Fibroblast of lung (primary cell): ENCODE measurements at places on chromosomes 4 and X.

GRCh38 chrX:70774223-70774622 is 134.3 kb downstream of the TEX11 start:
- no peak for DNase-seq

DNA sequence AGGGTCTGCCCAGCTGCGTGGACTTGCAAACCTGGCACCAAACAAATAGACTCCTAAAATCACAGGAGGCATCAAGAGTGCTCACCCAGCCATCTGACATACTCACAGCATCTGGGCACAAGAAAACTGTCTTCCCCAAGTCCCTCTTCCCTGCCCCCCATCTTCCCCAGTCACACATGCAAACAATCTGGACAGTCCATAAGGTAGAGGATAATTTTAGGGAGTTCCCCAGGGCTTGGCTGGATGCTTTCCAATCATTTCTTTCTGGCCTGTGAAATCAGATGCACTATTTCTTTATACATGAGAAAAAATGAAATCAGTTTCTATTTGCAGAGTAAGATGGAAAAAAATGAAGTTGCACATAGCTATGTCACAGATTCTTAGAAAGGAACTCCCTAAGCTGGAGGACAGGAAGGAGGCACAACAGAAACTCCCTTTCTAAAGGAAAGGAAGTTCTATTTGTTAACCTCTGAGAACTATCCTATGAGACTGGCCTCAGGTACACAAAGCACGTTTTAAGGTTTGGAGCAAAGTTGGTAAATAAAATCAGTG is 342.3 kb downstream of the HNRNPD start:
- DNase-seq: no peak

DNA sequence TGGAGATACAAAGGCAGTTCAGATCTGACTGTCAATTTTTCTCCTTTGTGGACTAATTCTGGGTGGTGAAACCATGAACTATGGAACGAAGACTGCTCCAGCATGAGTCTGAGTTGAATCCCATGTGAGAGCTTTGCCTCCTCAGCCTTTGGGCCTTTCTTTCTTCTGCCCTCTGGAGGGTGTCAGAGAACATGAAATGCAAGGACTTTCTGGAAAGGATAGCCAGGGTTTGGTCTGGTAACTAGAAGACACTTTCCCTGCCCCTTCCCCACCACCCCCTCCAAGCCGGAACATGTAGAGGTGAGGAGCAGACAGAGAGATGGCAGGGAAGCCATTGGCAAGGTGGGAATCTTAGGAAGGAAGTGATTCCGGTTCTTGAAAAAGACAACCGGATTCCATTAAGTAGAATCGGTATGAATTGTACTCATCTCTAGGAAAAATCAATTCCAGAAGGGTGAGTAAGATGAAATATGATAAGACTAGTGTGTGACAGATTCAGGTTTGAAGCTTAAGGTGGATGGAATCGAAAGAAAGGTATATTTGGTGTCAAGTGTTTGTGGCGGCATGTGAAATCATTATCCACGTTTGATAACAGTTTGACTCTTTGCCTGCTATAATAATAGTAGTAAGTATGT is 19.0 kb downstream of the FHL1 start:
- DNase-seq: peak; percentile 40

DNA sequence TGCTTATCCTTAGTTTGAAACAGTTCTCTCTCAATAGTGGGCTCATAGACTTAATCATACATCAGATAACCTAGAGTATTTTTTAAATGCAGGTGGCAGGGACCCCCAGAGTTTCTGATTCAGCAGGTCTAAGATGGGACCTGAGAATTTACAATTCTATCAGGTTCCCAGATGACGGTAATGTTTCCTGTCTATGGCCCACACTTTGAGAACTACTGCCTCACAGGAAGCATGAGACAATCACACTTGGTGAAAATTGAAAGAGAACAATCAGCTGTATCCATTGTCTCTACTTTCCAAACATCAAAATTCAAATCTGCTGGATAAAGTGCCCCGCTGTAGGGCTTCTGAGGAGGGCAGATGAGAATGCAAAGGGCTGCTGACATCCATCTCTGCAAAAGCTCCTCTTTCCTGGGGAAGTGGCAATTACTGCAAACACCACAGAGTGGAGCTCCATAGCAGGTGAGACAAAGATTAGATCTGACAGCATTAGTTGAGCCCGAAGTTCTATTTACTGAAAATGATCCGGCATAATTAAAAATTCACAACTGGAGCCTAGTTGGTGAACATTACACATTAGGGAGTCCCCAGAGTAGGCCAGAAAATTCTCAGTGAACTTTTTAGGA is 187.8 kb upstream of the MBNL3 start:
- no peak for DNase-seq

- no peak for DNase-seq
These were observed 134.0 kb upstream of the ANXA3 start for GRCh38 chr4:78417603-78418002.

DNA sequence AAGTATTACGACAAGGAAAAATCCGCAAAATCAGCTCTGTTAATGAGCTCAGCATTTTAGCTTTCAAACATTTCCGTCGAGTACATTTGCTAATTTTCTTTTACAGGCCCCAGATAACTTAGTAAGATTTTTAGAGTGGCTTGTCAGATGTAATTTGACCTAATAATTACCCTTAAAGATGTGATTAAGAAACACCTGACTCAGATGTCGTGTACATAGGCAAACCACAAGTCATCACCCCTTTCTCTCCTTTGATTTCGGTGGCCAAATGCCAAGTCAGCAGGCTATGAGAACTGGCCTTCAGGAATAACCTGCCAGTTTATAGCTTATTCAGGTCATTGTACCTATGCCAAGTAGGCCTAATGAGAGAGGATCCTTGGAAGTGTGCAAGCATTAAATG is 369.6 kb downstream of the PCDH7 start:
- peak; percentile 75 for DNase-seq

DNA sequence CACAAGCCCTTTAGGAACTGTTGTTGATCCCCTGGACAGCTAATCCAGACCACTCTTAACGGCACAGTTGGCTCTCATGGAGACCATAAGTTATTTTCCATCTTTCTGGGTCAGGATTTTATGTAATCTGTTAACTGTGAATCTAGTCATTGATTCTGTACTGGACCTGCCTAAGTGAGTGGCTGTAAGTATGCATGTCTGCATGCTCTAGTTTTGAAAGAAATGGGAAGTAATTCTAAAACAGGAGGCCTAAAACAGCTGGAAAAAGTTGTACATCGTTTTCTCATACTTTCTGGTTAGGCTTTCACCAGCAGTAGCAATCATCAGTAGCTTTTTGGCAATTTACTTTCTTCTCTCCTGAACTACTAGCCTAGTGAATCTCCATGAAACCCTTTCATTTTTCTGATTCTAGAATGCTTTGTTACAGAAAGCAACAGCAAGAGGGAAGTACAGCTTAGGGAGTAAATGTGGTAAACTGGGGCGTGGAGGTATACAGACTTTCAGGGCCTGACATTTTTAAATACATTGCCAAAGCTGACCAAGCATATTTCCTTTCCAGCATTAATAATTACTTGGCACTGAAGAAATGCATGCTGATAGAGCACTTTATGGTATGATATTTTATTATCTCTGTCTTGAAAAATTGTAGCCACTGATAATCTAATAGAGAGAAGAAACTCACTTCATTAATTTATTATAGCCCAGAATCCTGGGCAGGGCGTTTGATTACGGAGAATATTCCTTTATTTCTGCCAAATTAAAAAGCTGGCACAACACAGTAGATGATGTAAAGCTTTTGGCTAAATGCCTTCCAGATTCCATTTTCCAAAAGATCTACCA is 202.7 kb downstream of the BANK1 start:
- peak; percentile 20 for DNase-seq

- DNase-seq: no peak
These were observed 15.4 kb downstream of the SMIM10 start for GRCh38 chrX:135006187-135006586.

GRCh38 chr4:161581262-161582230 is 582.3 kb downstream of the FSTL5 start:
- DNase-seq: peak; percentile 13

- peak; percentile 38 for DNase-seq
These were observed 160.7 kb upstream of the NPY2R start for GRCh38 chr4:155047755-155048154.

DNA sequence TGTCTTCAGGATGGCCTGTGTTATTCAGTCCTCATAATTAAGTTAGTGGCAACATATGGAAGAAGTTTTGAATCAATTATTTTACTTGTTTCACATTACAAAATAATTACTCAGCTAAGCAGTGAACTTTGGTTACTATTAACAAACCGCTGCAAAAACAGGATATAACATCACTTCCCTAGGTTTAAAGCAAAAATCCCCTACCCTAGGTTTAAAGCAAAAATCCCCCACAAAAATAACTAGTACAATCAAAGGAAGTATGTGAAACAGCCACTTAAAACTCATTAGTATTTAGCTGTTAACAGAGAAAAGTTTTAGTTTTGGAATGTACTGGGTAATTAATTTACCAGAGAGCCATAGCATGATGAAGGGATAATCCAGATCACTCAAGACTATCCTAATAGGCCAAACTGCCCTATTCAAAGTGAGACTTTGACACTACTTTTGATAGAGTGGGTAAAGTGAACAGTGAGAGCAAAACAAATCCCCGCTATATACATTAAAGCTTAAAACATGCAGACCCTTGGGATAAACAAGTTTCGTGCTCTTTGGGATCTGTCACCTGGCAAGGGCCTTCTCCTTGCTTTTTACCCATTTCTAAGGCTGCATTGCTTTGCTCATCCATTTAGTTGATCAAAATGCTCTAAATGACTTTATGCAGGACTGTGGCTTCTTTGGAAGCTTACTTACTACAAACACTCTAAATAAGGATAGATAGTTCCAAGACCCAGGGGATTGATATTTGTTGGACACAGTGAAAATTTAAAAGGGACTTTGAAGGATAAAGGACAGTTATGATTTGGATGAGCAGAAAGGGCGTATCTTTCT is 36.4 kb upstream of the GPR174 start:
- no peak for DNase-seq

DNA sequence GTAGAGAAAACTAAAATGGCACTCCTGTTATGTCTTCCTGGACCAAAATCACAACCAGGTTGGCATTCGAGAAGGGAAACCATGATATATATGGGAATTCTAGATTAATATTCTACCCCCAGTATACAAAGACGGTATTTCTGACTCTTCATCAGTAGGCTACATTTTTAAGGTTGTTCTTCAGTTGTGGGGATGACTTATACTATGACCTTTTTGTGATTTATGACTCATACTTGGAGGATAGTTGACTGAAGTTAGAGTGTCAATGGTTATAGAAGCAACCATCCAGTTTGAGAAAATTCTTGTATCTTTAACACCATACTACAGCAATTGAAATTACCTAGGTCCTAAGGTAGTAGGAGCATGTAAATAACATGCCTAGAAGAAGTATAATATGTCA is 49.8 kb upstream of the CYSLTR1 start:
- DNase-seq: no peak
